ENCODE measurements at places on chromosomes 2 and 18.

DNA sequence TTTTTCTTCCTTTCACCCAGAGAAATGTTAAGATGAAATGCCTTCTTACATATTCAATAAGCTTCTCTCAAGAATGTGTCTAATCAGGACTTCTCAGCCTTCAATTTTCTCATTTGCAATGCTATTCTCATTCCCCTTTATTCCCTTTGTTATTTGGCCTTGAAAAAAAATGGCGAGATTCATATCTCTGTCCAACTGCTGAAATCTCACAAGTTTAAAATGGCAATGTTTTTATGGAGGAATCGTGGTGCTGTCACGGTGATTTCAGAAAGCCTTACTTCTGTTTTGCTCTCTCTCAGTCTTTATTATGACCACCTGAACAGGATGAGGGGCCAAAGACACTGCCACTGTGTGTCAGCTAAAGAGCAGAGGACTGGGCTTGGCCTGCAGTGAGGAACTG is 928.5 kb downstream of the DCC start:
- no peak for DNase-seq

DNA sequence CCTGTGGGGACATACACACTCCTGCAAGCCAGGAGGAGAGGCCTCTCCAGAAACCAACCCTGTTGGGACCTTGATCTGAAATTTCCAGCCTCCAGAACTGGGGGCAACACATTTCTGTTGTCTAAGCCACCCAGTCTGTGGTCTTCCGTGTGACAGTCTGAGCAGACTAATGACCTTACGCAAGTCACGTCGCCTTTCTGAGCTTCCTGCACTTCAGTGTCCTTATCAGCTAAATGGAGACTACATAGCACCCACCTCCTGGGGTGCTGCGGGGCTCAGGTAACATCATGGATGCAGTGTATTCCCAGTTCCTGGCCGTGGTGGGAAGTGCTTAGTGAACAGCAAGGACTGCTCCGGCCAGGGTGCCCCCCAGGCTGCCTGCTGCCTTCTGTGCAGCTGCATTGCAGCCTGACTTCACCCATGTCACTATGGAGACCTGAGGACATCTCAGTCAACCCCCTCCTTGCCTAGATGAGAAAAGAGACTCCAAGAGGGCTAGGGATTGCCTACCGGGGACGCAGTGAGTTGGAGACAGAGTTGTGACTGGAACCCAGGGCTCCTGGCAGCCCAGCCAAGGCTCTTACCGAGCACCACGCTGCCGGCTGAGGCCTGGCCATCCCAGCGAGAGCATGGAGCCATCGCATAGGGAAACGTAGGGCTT is 61.2 kb upstream of the FZD5 start:
- no peak for DNase-seq

GRCh38 chr2:196696423-196697079 is 57.0 kb downstream of the CCDC150 start:
- DNase-seq: no peak

- no peak for DNase-seq
Measured at GRCh38 chr2:145351864-145352425, 832.0 kb upstream of the ZEB2 start.

- DNase-seq: no peak
Measured at GRCh38 chr2:202052235-202052634, 18.6 kb downstream of the FZD7 start.

- DNase-seq: no peak
Measured at GRCh38 chr2:201904538-201905420, 98.4 kb downstream of the CDK15 start.

Measured in activated T-helper 1 cell treated with anti-CD3 and anti-CD28 coated beads, Interleukin-2, amount 50 U/mL, for 16 hours (primary cell).